ENCODE measurements at places on chromosomes 2 and 18.

- ATAC-seq, result no peak
Measured at GRCh38 chr2:236610991-236611821, 41.6 kb downstream of the ACKR3 start.

DNA sequence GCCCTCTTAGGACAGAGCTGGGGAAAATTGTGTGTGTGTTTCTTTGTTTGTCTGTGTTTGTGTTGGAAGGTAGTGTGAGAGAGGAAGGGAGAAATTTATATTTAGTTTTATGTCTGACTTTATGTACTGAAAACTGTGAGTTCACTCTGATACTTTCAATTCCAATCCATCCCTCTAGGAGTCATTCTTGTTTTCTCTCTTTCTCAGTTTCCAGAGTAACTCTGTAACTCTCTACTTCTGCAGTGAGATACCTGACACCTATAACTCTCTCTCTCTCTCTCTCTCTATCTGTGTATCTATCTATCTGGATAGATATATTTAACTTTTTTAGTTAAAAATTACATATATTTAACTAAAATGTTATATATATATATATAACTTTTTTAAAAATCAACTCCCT lies 128.7 kb downstream of the UBR3 start:
- peak; percentile 52 for ATAC-seq

DNA sequence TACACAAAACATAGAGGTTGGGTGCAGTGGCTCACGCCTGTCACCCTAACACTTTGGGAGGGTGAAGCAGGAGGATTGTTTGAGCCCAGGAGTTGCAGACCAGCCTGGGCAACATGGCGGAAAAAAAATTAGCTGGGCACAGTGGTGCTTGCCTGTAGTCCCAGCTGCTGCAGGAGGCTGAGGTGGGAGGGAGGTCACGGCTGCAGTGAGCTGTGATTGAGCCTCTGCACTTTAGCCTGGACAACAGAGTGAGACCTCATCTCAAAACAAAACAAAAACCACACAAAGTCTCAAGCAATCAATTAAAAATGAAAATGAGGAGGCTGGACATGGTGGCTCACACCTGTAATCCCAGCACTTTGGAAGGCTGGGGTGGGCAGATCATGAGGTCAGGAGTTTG lies 4.9 kb downstream of the NOP58 start:
- ATAC-seq, result no peak

DNA sequence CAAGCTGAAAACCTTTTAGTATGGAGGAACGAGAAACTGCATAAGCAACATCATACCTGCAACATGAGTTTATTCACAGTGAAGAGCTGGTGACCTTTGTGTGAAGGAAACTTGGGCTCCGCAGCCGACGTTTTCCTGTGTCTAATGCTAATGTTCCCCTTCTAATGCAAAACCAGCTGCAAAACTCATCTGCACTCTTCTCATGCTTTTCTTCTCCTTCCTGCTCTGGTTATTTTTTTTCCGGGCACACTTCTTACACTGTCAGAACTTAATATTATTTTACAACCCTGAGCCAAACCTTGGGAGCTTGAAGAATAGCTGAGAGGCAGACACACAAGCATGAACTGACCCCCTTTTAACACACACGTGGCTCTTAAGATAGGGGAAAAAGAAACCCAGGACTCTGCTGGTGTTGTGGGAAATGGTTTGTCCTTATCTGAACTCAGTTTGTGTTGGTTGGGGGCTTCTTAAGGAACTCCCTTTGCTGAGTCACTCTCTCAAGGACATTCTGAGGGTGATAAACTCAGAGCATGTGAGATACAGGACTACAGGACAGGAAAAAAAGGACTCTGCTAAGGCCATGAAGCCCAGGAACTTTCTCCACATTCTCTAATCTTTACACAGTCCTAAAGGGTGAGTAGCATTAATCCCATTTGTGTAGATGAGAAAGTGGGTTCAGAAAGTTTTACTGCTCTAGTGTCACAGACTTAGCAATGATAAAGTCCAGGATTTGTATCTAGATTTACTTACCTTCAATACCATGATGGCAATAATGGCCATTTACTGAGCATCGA lies 439.3 kb upstream of the TRIB2 start:
- ATAC-seq, result no peak

GRCh38 chr2:228543117-228543516 lies 361.6 kb upstream of the SPHKAP start:
- ATAC-seq, result no peak

DNA sequence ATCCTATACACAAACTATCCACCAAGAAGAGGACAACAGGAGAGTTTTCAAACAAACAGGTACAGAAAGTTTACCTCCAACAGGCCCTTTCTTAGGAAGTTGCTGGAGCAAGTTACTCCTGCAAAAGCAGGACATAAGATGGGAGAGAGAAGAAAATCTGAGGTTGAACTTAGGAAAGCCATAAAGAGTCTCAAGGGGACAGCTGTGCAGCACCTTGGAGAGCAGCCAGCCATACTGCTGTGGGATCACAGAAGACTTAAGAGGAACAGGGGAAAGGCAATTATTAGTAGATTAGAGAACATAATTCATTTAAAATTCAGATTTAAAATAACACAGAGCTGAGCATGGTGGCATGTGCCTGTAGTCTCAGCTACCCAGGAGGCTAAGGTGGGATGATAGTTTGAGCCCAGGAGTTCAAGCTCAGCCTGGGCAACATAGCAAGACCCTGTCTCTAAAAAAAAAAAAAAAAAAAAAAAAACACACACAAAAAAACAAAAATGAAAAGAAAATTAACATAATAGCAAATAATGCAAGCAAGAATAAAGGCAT lies 148.1 kb upstream of the SIX3 start:
- no peak for ATAC-seq

DNA sequence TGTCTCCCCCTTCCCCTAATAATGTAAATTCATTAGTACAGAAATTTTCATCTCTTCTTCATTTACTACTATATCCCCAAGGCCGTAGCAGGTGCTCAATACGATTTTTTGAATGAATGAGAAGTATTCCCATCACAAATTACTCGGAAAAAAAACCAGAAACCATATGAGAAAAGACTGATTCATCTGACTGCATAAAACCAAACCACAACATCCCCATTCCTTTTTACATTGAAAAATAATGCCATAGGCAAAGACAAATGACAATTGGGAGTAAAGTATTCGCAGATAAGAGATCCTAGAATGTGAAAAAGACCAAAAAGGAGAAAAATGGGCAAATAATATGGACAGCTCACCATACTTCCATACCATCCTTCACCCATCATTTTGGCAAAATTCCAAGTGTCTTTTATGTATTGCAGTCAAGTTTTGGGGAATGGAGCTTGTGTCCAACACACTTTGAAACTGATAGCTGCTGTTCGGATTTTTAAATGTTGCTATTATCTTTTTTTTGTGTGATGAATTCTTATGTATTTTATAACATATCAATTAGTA lies 1.5 kb downstream of the ZC3H8 start:
- no peak for ATAC-seq

GRCh38 chr2:234770715-234771141 lies 181.1 kb upstream of the SH3BP4 start:
- ATAC-seq, result no peak

DNA sequence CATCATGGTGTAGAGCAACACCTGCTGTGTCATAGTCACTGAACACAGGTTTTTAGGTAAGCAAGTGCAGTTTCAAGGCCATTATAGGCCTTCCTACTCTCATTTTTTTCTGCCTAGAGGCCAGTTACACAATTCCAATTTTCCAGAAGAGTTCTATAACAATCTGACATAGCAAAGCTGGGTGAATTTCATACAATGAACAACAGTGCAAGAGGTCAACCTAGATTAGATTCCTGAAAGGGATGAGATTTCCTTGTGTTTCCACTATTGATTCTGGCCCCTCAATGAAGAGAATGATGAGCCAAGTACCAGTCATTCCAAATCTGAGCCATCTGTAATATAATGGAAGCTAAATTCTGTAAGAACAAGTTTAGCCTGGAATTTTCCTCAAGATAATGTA lies 15.3 kb upstream of the CD28 start:
- ATAC-seq, result no peak

Measured in activated T-helper 17 cell treated with anti-CD3 and anti-CD28 coated beads, Interleukin-2, amount 50 U/mL, for 72 hours (primary cell).